ENCODE measurements at places on chromosomes 12 and 14.

GRCh38 chr12:80917651-80918050, 20.1 kb downstream of the LIN7A start:
- no peak for DNase-seq

GRCh38 chr12:106976668-106977067, 10.3 kb downstream of the MTERF2 start:
- DNase-seq, result no peak

- no peak for DNase-seq
Measured at GRCh38 chr12:82848845-82849244, 162.1 kb downstream of the TMTC2 start.

- DNase-seq, result no peak
Measured at GRCh38 chr12:12608557-12608957, 3.1 kb upstream of the CREBL2 start.

DNA sequence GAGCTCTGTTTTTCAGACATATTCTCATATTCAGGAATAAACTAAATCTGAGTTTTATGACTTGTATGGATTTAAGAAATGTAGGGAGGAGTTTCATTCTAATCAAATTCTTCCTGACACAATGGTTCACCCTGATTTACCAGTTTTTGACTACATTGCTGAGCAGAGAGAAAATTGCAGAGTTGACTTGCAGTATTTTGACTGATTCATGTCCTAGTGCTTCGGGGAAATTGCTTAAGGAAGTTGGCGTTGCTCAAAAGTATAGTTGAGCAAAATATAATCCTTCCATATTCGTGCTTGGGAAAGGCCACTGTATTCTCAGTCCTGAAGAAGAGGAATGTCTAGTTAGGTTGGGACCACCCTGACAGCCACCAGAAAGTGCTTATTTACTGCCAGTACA, 1.3 kb upstream of the TWF1 start:
- DNase-seq, result no peak

DNA sequence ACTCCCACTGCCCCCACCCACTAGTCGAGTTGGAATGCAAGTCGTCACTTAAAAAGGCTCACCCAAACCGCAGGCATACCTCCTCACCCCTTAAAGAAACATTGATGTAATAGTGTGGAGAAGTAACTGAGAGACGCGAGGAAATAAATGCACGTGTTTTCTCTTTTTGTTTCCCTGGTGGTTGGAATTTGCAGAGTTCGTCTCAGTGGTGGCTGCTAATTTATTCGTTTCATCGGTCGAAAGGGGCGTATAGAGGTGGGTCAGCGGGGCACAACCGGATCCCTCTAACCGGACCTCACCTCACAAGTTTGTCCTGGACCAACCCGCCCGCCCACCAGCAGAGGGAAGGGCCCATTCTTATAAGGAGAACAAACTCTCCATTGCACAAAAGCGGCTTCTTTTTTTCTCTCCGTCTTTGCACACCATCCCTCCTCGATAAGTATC, 5.0 kb upstream of the NPAS3 start:
- DNase-seq, result no peak

DNA sequence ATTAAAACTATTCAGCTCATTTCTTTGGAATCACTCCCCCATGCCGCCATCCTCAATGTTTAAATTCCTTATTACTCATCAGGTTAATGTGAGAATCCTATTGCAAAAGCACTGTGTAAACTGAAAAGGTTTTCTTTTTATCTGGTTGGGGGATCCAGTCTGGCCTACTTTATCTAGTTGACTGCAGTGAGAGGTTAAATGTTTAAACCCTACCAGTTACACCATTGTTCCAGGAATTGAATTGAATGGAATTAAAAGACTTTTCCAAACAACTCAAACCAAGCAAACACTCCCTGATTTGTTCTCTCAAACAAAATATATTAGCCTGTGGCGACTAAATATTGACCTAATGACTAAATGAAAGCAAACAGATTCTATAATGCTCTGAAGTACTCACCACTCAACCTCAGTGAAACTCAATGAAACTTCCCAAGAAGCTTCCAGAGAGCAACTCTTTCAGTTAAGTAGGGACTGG, 100.5 kb downstream of the VEZT start:
- no peak for DNase-seq

GRCh38 chr14:72633551-72633950, 260.4 kb downstream of the DPF3 start:
- no peak for DNase-seq

DNA sequence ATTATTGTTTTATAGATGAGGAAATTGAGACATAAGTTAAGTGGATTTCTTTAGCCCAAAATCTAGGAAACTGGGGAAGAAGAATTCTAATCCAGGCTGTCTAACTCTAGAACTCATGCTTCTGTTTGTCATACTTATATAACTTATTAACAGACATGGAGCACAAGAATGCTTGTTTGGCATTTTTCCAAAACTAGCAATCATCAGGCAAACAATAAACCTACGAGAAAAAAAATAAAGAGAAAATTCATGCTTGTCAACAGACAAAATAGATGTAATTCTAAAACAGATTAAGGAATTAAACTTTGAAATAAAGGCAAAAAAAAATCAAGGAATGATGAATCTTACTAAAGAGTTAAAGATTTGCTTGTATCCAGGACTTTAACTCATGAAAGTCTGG, 103.1 kb downstream of the METTL25 start:
- DNase-seq, result no peak

DNA sequence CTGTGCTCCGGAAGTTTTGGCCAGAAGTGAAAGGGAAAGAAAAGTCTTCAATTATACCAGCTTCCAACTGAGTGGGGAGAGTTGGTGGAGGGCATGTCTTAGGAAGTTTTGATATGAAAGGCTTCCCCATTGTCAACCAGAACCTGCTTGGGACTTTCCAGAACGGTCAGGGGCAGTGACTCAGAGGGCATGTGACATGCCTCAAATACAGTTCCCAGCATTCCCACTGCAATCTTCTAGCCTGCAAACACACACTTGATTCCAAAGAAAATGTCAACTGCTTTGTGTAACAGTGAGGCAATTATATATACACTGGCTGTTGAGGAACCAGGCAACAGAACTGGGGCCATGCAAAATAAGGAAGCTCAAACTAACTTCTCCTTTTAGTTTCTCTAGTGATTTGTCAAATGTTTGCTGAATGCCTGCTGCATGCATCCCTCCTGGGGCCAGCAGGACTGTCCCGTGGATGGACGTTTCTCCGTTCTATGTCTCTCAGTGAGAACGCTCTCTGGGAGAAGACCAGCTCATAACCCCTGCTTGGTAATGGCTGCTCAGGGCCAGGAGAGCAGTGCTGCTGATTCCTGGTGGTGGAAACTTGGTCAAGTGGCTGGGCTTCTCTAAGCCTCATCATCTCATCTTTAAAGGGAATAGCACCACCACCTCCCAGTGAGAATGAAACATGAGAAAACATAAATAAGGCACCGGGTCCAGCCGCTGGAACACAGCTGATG, 18.3 kb downstream of the SLC25A47 start:
- no peak for DNase-seq

GRCh38 chr12:19434538-19434937, 4.8 kb upstream of the AEBP2 start:
- no peak for DNase-seq

GRCh38 chr14:58870961-58871360, 233.2 kb downstream of the DACT1 start:
- no peak for DNase-seq

DNA sequence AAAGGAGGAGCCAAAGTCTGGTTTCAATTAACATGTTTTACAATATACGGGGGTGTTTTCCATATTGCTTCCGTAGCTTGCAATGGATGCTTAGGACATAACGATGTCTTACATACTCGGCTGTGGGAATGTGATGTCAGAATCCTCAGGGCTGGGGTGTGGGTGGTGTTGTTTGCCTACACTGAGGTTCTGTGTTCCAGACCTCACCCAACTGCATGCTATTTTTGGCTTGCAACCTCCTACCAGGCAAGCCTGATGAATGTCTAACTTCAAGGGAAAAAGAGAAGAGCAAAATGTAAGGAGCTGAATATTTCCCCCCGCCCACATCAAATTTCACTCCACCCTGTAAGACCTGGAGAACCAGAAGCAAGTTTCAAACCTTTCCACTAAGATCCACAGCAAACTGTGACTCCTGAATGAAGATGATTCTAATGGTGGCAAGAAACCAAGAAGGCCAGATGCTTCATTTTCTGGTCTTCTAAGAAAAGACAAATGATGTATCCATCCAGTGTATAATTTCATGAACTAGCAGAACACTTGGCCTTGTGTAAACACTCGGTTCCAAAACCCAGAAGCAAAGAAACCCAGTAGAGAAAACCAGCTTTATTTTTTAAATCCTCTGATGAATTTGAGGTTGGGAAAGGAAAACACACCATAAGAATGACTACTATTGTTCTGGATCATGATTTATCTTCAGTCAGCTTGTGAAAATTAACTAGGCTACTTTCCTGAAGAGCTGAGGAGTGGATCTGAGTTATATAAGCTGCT, 227.9 kb downstream of the DACT1 start:
- DNase-seq, result no peak

DNA sequence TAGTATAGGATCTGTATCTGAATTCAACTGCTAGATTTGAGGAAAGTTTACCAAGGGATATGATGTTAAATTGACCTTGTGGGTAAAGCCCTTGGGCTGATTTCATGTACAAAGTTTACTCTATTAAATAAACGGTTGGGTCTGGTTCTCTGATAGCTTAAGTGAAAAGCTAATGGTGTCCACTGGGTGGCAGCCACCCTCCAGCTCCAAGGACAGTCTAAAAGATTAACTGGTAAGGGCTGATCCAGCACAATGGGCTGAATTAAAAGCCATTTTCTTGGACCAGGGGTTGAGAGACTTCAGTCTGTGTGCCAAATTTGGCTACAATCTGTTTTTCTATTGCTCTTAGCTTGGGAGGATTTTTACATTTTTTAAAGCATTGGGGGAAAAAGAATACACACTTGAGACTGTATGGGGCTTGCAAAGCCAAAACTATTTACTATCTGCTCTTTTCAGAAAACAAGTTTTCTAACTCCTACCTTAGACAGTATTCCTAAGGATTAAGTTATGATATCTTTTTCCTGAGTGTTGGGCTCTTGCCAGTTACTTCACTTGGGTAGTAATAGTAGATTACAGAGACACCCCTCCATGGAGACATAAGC, 116.5 kb downstream of the GPHN start:
- DNase-seq, result no peak

GRCh38 chr12:60240891-60241290, 645.1 kb downstream of the SLC16A7 start:
- DNase-seq, result no peak

DNA sequence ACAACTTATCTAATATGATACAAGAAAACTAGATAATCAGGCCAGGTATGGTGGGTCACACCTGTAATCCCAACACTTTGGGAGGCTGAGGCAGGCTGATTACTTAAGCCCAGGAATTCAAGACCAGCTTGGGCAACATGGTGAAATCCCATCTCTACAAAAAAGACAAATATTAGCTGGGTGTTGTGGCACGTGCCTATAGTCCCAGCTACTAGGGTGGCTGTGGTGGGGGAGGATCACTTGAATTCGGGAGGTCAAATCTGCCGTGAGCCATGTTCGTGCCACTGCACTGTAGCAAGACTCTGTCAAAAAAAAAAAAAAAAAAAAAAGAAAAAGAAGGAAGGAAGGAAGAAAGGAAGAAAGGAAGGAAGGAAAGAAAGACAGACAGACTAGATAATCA, 27.0 kb downstream of the ZCRB1 start:
- no peak for DNase-seq

GRCh38 chr12:116885491-116885890, 4.2 kb upstream of the HRK start:
- no peak for DNase-seq
